ENCODE measurements at places on chromosomes 6 and 20. TPM values are rescaled to one million over a fixed set of nuclear protein-coding genes. Genes with fewer than 3 reads are reported as not detected.

BTBD9 gene
- 17.7 TPM for total RNA-seq

ME1 gene
- 8.2 TPM for total RNA-seq

HLA-DMA gene
- 2.0 TPM for total RNA-seq

NR2E1 gene
- total RNA-seq, result not detected

FBXO30 gene
- 9.1 TPM for total RNA-seq

SYNDIG1 gene
- total RNA-seq, result not detected

RALGAPB gene
- total RNA-seq, result 44.7 TPM

SDHAF4 gene
- total RNA-seq, result 9.1 TPM

SAMD10 gene
- 6.5 TPM for total RNA-seq

DTNBP1 gene
- total RNA-seq, result 6.2 TPM

UBD gene
- total RNA-seq, result 7.5 TPM

SEL1L2 gene
- total RNA-seq, result not detected

CST1 gene
- not detected for total RNA-seq

PRRT1 gene
- not detected for total RNA-seq

CCHCR1 gene
- 13.4 TPM for total RNA-seq
